ENCODE measurements at places on chromosomes 16 and 17.

DNA sequence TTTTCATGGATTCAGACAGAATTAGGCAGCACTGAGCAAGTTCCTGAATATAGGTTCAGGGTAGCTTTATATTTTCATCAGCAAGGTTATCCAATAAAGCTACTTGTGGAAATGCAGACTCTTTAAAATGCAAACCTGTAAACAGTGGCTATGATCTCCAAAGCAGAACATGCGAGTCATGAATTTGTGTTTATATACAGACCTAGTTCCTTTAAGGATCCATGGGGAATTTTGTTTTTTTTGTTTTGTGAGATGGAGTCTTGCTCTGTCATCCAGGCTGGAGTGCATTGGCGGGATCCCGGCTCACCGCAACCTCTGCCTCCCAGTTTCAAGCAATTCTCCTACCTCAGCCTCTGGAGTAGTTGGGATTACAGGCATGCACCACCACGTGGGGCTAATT is 14.8 kb downstream of the CLEC16A start:
- no peak for DNase-seq

- DNase-seq, result no peak
These were observed 11.7 kb upstream of the TMED6 start for GRCh38 chr16:69363281-69363717.

DNA sequence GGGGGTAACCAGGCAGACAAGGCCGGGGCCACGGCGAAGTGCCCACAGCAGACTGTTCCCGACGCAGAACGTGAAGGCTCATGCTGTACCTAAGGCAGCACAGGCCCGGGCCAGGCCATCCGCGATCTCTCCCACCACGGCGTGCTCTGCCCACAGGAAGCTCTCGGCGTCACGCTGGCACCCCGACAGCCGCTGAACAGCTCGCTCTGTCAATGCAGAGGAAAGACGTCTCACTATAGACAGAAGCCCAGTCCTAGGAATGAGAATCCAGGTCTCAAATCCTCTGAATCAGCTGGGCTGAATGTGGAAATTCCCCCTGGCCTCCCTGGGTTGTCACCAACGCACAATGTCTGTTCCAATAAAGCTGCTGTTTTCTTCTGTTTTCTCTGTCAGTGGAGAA is 21.4 kb downstream of the SERPINF1 start:
- DNase-seq, result no peak

DNA sequence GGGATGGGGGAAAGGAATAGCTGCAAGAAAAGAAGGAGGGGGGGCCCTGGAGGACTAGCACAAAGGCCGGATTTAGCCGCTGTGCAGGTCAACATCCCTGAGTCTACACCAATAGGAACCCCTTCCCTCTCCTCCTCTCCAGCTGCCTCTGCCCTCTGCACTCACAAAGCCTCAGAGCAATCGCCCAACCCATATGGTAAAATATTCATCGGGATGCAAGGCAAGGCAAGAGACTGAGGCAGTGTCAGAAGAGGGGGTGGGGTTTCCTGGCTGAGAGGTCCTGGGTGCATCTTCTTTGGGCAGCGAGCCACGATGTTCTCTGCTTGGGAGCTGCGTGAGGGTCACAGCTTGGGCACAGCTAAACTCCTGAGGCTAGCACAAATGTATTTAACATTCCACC is 115.5 kb upstream of the NLRP1 start:
- DNase-seq, result no peak

DNA sequence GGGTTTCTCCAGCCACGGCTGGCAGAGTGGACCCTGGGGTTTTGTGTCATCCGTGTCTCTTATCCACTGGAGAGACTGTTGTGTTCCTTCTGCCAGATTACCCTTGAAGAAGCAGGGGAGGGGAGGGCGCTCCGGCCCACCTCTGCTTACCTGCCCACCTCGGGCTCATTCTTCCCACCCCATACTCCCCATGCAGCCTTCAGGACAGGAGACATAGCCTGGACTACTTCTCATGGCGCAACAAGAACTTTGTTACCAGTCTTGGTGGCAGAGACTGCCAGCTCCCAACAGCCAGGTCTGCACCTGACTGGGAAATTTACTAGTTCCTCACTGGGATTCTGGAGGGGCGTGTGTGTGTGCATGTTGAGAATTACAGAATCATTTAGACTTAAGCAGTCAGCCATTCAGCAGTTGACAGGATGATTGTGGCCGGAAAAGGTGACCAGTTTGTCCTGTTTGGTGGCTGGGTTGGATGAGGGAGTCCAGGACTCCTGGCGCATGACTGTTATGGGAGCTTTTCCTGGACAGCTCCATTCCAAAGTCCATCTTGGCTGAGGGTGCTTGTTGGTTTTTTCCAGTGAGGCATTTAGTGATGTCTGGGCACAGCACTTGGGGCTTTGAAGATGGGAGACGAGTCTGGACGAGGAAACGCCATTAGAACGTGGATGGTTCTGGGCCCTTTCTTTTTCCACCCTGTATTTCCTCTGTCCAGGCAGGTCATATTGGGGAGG is 8.7 kb downstream of the GSE1 start:
- DNase-seq, result no peak

DNA sequence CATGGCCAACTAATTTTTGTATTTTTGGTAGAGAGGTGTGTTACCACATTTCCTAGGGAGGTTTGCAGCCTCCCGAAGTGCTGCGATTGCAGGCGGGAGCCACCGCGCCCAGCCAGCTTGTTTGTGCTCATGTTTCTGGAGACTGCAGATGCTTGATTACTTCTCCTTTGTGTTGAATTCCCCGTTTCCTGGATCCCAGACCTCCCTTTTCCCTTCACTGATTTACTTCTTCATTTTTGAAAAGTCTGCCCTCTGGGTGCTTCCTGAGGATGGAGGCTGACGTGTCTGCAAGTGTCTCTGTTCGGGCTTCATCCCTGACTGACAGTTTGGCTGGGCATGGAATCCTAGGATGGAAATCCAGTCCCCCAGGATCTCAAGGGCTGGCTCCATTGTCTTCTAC is 7.0 kb upstream of the TRIM47 start:
- DNase-seq, result no peak

- DNase-seq, result no peak
These were observed 454.9 kb downstream of the KCNJ2 start for GRCh38 chr17:70624211-70624610.

GRCh38 chr16:85329059-85329812 is 217.0 kb upstream of the CIBAR2 start:
- DNase-seq, result no peak

- no peak for DNase-seq
These were observed 139.4 kb upstream of the TBX2 start for GRCh38 chr17:61260071-61260797.

- DNase-seq, result no peak
These were observed 3.7 kb downstream of the TEPSIN start for GRCh38 chr17:81234940-81235821.

GRCh38 chr17:77571155-77571981 is 387.1 kb upstream of the TNRC6C start:
- DNase-seq, result no peak

DNA sequence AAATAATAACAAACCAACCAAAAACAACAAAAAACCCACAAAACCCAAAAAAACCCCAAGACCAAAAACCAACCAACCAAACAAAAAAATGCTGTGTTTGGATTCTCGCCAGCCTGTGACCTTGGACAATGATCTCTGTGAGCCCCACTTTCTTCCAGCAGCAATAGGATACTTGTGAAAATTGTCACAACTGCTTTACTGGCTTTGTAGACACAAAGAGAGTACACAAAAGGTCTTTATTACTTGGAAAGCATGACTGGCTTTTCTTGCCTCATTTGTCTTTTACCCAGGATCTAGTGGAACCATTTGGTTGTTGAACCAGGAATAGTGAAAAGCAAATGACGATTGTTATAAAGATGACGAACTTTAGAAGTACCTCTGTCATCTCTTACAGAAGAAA is 256.6 kb downstream of the UTP18 start:
- DNase-seq, result no peak

- no peak for DNase-seq
These were observed 39.7 kb downstream of the PIK3R5 start for GRCh38 chr17:8925808-8926207.

DNA sequence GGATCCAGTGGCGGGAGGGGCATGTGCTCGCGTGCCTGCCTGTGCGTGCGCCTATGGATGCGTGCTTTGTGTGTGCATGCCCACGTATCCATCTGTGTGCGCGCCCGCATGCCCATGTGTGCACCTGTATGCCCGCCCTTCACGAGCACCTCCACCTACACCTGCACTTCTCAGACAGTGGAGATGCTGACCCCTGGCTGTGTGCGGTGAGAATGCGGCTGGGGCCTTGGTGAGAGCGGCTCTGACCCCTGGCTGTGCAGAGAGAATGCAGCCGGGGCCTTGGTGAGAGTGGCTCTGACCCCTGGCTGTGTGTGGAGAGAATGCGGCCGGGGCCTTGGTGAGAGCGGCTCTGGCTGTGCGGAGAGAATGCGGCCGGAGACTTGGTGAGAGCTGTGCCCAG is 33.9 kb downstream of the AXIN1 start:
- no peak for DNase-seq

DNA sequence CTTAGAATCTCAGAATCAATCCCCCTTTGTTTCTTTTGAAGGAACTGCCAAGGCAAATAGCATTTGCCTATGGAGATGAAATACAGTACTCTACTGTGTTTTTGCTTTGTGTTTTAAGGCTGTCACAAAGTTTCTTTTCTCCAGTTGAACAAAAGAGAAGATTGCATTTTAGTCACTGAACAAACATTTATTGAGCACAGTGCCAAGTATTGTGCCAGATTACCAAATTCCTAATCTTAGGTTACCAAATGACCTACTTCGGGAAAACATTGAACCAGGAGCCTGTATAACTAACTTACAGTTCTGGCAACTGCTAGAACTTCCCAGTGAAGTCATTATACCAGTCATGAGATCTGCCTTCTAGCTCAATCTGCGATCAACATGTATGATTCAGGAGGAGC is 3.0 kb upstream of the UBB start:
- DNase-seq, result no peak

GRCh38 chr17:72107100-72107499 is 13.7 kb upstream of the SOX9 start:
- no peak for DNase-seq

- no peak for DNase-seq
These were observed 95.4 kb downstream of the CPPED1 start for GRCh38 chr16:12708266-12708665.

GRCh38 chr16:87538160-87538559 is 45.3 kb upstream of the ZCCHC14 start:
- DNase-seq, result no peak

DNA sequence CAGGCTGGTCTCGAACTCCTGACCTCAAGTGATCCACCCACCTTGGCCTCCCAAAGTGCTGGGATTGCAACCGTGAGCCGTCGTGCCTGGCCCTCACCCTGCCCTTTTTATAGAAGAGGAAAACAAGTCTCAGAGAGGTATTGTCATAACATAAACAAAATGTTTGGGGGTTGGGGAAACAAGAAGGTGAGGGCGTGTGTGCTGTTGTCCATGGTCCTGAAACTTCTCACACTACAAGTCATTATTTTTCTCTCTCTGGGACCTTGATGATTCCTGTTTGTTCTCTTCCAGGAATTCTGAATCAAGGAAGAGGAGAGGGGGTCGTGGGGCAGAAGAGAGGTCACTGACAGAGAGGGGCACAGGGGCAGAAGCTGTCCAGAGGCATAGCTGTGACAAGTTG is 160.2 kb upstream of the LHX1 start:
- no peak for DNase-seq

GRCh38 chr17:77619851-77620250 is 338.7 kb upstream of the TNRC6C start:
- no peak for DNase-seq

DNA sequence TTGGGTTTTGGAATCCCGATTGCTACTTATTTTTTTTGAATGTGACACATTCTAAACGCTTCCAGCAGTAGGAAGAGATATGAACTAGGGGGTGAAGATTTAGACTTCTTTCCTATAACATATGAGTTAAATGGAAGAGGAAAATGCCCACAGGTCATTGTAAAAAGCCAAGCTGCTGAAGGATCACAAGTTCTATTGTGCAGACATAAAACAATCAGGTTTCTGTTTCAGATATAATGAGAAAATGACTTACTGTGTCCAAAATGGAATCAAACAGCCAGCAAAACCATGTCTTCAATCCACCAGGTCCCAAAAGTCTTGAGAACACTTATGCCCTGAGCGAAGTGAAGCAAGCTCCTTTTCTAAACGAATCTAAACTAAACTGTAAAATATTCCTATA is 157.0 kb upstream of the SOX9 start:
- no peak for DNase-seq

- no peak for DNase-seq
These were observed 351.2 kb downstream of the SEC14L1 start for GRCh38 chr17:77491921-77492445.

GRCh38 chr16:84699147-84699711 is 571 bp upstream of the USP10 start:
- no peak for DNase-seq

DNA sequence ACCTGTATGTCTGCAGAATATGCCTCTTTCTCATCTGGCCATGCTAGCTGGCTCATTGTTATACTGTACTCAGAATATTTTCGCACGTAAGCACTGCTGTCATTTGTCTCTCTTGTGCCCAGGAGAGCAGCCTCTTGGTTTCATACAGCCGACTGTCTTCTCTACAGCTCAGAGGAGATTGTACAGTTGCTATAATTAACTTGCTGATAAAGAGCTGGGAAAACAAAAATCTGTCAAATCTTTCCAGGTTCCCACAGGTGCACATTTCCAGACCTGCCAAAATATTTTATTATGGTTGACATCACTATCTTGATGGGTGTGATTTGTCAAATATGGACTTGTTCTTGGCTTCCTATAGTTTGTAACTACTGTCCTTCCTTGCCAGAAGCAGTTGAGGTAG is 122.7 kb downstream of the FTO start:
- no peak for DNase-seq

- no peak for DNase-seq
These were observed 138.8 kb downstream of the MRM1 start for GRCh38 chr17:36740157-36740556.

DNA sequence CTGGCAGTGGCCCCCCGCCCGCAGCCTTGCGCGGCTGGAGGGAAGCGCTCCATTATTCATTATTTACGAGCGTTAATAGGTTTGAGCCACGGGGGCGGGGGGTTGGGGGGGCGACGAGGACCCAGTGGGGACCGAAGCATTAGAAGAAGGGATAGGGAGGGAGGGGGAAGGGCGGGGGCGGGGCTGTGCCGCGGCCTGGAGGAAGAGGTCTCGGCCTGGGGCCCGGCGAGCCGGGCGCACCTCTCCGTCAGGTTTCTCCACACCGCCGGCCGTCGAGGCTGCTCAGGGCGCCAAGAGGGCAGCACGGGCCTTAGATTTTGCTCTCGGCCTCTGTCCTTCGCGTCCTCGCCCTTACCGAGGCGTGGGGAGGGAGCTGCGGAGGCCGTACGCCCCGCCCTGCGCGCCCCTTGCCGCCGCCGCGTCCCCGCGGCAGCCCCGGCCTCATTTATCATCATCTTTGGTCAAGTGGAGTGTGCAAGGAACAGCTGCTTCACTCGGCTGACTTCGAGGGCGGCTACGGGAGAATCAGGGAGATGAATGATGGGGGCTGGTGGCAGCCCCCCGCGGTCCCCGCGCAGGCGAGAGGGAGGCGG is 54.2 kb downstream of the SREBF1 start:
- DNase-seq, result no peak

GRCh38 chr17:7922845-7923628 is 6.6 kb downstream of the KCNAB3 start:
- DNase-seq, result peak; percentile 86

All from stimulated activated CD4-positive, alpha-beta T cell treated with anti-CD3 and anti-CD28 coated beads, Interleukin-4, amount 100 ng/mL, for 1 hour (primary cell).